Brain (organoid and tissue), 16 donors: ENCODE measurements at places on chromosomes 1 and 21.

GRCh38 chr1:37725851-37726613, 33.7 kb downstream of the CDCA8 start:
- peak; percentile 65 for DNase-seq

DNA sequence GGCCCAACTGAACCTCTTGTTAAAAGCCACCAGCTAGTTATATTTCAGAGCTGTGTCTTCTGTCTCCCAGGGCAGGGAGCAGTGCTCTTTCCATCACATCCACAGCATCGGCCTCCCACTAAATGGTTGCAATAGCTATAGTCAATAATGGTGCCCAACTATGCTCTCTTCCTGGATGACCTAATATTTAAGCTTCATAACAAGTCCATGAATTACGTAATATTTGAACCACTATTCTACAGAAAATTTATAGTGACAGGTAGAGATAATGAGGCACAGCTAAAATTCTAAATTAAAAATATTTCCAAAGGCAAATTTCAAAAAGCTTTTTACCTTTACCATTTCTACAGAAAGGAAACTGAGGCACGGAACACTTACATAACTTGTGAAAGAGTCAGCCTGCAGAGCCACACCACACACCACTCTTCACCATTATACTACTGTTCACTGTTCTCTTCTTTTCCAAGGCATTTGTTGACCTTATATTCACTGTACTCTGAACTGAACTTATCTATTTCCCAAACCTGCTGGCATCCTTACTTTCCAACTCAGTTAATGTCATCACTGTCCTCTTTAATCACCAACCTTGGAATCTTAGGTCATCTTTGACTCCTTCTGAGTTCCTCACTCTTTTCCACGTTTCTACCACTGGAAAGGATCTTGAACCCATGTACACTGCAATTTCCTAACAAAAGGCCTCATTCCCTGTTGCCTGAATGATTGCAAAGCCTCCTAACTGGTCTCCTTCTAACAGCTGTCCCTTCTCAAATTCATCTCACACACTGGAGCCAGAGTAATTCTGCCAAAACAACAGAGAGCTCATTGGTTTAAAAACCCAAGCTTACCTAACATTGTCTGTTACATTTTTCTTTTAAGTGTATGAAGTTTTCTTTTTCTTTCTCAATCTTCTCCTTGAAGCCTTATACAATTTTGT, 85.5 kb downstream of the DDAH1 start:
- no peak for DNase-seq

GRCh38 chr1:205593532-205593931, 38.3 kb downstream of the ELK4 start:
- no peak for DNase-seq

DNA sequence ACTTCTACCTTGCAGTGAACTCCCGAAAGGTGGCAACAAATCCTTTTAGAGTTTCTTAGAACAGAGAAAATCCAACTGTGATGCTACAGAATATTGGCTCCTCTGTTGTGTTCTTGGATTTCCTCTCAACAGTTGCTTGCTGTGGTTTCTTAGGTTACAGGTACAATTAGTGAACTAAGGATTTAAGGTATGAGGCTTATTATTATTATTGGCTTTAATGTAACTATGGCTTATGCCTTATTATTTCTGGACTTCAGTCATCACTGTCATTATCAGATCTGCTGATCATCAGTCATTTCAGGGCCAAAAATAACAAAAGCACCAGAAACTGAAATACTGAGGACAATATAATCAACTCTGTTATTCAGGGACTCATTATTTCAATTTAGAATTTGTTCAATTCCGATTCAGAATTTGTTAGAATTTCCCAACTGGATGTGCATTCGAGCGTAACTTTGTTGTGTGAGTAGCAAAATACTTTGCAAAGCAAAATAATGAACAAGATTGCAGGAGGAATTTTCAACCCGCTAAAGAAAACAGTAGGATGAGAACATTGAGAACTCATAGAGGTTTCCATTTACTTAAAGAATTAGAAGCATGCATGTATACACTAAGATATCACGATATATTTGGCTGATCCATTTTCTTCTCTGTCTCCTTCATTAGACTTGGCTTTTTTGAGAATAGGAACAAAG, 65.5 kb upstream of the AK4 start:
- no peak for DNase-seq

DNA sequence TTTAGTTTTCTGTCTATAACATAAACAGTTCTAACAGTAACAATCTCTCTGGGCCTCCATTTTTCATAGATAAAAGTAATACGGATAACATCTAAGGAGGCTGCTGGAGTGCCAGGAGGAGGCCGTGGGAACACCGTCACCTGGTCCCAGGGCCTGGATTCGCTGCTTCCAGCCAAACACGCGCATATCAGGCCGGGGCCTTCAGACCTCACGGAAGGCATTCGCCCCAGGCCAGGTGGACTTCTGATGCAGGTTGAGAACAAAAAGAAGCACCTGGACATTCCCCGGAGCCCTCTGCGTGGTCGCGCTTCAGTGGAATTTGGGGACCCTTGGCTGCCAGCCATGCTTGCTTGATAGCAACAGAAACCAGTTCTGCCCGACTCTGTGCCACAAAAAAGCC, 113.1 kb upstream of the GUCA2B start:
- DNase-seq = no peak

DNA sequence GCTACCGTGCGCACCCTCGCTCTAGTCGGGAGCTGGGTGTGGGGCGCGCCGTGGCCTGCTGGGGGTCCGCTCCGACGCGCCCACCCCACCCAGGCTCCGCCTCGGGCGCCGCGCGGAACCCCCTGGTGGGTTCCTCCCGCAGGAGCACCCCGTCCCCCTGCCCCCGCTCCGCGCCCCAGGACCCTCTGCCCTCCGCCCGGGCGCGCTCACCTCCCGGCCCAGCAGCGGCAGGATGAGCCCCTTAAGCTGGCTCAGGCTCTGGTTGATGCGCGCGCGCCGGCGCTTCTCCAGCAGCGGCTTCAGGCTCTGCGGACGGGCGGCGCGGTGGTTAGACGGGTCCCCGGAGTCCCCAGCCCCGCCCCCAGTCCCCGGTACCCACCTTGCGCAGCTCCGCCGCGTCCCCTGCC, 319 bp downstream of the HES2 start:
- peak; percentile 58 for DNase-seq

DNA sequence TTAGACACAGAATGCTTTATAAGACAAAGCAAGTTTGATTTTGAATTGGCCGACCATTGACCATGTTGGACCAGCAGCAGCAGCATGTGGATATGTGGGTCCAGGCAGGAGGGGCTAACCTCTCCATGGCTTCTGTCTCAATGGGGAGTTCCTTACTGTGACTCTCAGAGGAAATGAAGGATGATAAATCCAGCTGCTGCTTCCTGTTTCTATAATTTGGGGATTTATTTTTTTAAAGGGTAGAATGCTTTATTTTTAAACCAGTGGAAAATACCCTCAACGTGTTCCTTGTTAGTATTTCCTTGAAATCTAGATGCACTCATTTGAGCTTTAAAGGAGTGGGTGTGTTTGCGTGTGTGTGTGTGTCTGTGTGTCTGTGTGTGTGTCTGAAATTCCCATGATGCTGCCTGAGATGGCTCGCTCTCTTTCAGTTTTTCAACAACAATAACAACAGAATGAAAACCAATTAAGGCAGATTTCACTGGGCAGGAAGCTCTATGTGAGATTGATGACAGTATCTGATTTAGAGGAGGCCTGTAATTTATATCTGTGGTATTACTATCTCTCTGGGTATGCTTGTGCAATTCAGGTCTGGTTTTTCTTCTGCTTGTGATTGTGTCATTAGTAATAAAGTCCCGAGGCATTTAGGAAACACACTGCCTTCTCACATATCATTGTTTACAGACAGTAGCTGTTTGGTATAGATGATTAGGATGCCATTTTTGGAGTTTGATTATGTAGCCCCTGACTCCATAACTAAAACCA, 86.1 kb upstream of the ZNF326 start:
- DNase-seq = peak; percentile 39

- DNase-seq = no peak
These were observed 84.4 kb downstream of the ITPKB start for GRCh38 chr1:226654668-226655055.

- peak; percentile 25 for DNase-seq
These were observed 27.6 kb upstream of the ARHGAP29 start for GRCh38 chr1:94265011-94265422.

- DNase-seq = no peak
These were observed 92.4 kb upstream of the DPT start for GRCh38 chr1:168821434-168821833.

DNA sequence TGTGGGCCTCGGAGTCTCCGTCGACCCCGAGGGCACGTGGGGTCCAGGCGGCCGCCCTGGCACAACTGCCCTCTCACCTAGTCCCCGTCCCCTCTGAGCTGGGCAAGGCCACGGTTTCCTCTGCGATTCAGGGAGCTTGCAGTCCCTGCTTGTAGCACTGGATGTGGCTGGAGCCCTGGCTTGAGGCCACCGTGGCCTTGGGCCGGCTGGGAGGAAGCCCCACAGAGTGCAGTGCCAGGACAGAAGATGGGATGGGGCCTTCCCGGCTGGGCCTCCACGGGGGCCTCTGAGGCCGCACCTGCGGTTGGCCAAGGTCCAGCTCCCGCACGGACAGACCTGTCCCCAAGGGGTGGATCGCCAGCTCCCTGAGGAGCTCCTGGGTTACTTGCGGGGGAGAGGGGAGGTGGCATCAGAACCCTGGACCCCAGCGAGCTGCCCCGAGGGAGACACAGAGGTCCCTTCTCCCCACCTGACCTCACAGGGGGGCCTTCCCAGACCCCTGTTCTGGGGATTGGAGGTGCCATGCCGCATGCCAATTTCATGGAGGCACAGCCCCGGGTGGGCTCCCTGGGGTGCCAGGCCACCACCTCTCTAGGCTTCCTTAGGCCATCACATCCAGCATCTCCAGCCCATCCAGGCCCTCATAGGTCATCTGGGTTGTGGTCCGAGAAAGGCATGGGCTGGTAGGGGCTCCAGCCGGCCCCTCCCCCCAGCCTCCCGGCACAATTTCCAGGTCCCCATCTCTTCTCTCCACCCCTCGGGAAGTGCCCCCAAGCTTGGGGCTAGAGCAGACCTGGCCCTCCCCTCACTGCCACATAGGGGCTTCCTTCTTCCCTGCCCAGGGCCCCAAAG, 80.8 kb downstream of the MORN1 start:
- DNase-seq = no peak

- peak; percentile 49 for DNase-seq
These were observed 44.5 kb upstream of the PRRX1 start for GRCh38 chr1:170619241-170620028.

- no peak for DNase-seq
These were observed 27.4 kb upstream of the PWP2 start for GRCh38 chr21:44079846-44080245.

DNA sequence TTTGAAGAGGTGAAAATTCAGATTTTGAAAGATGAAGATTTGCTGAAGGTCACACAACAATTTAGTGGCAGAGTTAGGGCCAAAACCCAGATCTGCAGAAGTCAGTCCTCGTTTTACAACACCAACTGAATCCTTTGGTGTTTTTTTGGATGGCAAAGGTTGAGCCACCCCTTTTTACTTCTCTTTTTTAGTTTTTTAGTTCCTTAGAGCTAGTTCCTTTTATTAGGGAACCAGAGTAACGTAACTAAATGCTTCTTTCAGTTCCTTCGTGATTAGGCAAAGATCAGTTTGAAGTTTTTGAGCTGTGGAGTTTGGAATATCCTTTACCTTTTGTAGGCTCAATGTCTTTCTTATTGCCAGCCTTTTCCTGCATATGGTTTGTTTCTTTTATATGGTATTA, 67.9 kb upstream of the ARID1A start:
- DNase-seq = no peak

- no peak for DNase-seq
These were observed 34.5 kb upstream of the CD1D start for GRCh38 chr1:158146165-158146564.

- no peak for DNase-seq
These were observed 5.7 kb downstream of the ZBTB7B start for GRCh38 chr1:155008015-155008941.

GRCh38 chr1:230754796-230755195, 7.6 kb downstream of the CAPN9 start:
- DNase-seq = no peak

GRCh38 chr1:36432616-36433015, 17.6 kb downstream of the OSCP1 start:
- DNase-seq = no peak

DNA sequence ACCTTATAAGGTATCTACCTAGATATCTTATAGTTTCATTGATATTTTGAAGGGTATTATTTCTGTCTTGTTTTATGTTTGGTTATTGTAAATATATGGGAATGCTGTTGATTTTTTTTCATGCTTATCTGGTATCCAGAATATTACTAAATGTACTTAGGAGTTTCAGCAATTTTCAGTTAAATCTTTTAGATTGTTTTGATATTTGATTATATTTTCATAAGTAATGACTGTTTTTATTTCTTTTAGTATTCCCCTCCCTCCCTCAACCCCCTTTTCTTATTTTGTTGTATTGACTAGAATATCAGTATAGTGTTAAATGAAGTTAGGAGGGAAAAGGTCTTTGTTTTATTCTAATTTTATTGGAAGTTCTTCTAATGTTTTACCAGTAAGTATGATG, 344.4 kb upstream of the PROX1 start:
- DNase-seq = no peak

DNA sequence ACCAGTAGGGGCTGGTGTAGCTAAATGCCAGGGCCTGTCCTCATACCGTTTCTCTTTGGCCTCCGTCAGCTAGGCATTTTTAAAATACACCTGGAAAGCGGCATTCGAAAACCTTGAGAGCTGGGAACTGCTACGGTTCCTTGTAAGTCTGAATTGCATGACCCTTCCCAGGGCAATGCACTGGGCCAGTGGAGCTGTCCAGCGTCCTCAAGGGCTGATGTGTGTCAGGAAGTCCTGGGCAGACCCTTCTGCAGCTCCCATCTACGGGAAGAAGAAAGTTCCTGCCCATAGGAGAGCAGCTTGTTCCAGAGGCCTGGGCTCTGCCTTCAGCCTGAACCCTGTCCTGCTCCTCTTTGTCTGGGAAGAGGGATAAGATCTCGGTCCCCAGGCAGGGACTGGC, 34.1 kb downstream of the UBASH3A start:
- DNase-seq = no peak

DNA sequence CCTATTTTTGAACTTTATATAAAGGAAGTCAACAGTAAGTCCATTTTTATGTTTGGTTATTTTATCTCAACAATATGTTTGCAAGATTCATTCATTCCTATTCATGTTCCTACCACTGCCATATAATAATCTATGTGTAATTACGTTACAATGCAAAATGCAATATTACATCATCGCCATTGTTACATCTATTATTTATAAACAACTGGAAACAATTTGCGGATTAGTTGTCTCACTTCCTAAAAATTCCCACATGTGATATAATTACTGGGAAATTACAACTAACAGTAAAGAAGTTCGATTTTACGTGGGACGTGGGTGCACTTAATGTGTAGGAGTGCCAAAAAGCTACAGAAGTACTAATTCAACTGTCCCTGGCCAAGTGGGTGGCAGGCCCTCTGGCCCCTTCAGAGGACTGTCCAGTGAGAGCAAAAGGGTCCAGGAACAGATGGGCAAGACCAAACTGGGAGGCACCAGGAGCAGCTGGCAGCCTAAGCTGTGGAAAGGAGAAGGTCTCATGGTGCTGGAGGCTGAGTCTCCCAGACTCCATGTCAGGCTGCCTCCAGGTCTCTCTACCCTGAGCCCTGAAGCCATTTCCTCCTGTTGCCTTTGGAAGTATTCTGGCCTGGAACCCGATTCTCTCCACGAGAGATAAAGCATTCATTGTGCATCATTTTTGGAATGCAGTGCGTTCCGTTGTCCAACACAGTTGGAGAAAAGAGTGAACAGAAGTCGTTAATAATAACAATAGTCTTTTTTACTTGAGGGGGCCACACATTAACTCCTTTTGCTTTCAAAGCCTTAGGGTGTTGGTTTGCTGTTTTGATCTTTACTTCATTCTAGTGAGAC, 42.9 kb downstream of the TNNT2 start:
- no peak for DNase-seq

GRCh38 chr1:169138866-169139670, 32.6 kb downstream of the ATP1B1 start:
- no peak for DNase-seq
